ENCODE measurements at places on chromosomes 2 and 18.
A peak's percentile ranks its signal among the peaks of the same experiment; 100 is the strongest.

GRCh38 chr2:23904692-23905091 lies 22.2 kb downstream of the ATAD2B start:
- DNase-seq, result no peak

DNA sequence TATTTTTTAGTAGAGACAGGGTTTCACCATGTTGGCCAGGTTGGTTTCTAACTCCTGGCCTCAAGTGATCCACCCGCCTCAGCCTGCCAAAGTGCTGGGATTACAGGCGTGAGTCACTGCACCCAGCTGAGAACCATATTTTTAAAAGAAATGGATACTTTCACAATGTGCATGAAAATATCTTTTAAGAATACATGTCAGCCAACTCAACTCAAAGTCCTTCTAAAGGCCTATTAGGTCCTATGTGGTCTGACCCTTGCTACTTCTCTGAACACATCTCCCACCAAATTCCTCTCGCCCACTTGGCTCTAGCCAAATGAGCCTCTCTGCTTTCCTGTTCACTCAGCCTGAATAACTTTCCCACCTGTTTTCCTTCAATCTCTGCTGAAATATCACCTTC lies 119.6 kb downstream of the MTX2 start:
- DNase-seq, result no peak

DNA sequence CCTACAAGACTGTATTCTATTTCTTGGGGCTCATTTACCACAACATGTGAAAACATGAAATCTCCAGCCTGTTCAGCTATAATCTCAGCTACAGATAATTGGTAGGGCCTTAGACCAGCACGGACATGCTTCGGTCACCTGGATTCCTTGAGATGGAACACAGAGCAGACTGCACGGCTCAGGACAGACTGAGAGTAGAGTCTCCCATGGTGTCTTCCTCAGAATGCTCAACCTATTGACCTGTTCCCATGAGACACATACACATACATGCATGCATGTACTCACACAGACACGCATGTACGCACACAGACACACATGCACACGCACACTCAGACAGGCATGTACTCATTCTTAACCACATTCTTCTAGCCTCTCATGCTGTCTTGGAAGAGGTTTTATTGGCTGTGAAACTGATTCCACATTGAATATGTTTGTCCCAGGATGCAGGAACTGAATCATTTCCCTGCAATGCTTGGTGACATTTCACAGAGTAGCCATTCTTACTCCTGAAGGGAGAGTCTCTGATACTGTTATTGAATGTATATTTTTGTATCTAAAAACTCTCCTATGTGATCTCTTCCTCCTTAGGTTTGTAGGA lies 23.5 kb upstream of the BZW1 start:
- no peak for DNase-seq

DNA sequence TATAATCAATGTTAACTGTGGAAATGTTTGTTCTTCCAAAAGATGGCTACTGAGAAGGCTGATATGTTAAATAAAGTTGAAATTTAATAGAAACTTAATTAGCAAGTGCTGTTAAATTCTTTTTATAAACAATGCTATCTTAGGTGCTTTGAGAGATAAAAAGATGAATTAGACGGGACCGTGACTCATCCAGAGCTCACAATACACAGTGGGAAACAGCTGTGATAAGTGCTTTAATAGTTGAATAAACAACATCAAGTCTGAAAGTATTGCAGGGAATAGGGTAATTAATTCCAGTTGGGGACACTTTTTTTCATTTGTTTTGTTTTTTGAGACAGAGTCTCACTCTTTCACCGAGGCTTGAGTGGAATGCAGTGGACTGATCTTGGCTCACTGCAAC lies 85.5 kb upstream of the DTNA start:
- DNase-seq, result peak; percentile 52

DNA sequence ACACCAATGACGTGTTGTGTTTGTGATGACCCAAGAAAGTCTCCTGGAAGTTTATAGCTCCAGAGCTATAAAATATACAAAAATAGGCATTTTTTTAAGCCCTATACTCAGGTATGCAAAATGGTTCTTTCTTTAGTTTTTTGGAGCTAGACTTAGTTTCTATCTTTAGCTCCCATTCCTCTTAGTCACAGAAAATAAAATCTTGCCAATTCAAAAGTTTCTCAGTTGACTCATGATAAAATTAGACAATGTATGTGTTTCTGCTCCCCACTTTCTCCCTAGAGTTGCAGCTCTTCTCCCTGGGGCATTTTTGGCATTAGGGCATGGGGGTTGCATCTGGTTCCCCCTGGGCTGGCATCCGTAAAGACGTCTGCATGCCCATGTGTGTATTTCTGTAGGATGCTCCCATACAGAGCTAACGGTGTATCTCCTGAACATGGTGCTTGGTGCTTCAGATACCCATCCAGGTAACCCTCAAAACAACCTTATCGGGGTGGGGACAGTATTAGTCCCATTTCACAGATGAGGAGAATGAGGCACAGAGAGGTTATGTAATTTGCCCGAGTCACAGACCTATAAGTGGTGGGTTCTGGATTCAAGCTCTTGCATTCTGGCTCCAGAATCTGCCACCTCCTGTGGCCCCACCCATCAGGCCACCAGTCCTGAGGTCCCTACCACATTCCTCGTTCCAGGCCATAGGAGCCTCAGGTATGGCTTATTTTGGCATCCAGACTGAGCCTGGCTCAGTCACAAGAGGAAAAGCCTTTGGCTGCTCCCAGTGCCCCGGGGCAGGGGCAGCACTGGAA lies 43.1 kb upstream of the ASAP2 start:
- DNase-seq, result no peak

DNA sequence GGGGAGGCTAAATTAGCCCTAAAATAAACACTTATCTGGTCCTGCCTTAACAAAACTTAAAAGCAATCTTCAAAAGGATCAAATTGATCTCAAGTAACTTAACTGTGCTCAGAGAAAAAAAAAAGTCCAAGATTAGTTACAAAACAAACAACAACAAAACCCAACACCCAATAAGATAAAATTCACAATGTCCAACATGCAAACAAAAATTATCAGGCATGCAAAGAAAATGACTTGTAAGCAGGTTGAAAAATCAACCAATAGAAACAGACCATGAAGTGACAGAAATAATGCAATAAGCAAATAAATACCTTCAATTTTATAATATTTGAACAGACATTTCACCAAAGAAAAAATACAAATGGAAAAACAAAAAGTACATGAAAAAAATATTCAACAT lies 4.0 kb upstream of the REEP1 start:
- DNase-seq, result no peak

GRCh38 chr2:209331291-209331844 lies 92.5 kb upstream of the MAP2 start:
- peak; percentile 76 for DNase-seq

- DNase-seq, result no peak
These were observed 27.2 kb upstream of the PTPN2 start for GRCh38 chr18:12911025-12911928.

DNA sequence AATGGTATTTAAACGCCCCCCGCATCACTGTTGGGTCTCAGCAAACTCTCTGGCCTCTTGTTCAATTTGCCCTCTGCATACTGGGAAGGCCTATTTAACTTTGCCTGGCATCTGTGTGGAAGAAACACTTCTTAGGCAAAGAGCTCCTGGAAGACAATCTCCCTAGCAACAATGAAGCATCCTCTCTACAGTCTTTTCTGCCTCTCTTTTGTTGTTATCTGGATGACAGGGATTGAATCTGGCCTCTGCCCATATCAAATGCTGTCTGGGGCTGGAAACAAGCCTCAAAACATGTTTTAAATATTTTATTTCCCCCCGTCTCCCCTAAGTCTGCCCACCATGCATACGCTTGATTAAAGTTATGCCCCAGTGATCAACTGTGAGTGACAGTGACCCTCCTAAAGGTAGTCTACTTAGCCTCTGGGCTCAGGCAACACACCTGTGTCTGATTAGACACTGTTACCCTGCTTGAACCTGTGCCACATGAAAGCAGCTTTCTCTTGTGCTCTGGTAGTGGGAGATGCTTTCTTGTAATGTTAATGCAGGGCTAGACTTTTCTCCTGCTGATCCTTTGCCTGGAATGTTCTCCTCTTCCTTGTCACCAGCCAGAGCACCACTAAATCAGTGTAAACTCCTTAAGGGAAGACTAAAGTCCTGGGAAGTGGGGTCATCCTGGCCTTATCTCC lies 34.9 kb downstream of the CDC42EP3 start:
- no peak for DNase-seq

GRCh38 chr2:219968685-219969345 lies 341.4 kb downstream of the SLC4A3 start:
- DNase-seq, result no peak

DNA sequence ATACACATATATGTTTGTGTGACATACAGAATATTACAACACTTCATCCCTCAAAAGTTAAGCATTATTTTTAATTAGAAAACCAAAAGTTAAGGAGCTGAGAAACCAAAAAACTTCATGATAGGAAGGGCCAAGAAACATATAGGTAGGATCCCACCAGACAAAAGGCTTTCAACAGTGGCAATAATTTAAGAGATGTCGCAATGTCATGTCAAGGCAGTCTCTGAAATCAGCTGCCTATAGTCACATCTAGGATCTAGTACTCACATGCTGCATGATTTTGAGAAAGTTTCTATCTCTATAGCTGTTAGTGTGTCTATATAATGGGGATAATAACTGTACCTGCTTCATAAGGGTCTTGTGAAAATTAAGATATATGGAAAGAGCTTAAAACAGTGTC lies 72.7 kb downstream of the SPIRE1 start:
- no peak for DNase-seq

DNA sequence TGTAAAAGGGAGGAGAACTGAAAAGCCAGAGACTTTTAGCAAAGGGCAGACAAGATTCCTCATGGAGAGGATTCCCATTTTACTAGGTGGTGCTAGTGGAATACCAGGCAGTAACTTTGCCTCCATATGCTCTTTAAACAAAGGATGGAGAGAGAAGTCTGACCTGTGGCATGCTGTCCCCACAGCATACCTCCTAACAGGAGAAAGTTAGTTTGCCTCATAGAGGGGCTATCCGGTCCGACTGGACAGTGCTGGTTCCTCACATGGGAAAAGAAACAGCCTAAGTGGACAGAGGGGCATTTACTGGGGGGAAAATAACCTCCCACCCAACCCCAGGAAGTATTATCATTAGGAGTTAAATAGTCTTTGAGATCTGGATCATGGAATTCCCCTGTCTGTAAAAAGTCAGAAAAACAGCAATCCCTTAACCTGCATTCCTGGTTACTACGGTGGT lies 31.6 kb upstream of the GMCL1 start:
- no peak for DNase-seq

GRCh38 chr2:157107877-157108276 lies 149.6 kb upstream of the GALNT5 start:
- peak; percentile 53 for DNase-seq

- DNase-seq, result no peak
These were observed 37.2 kb upstream of the PXDN start for GRCh38 chr2:1781291-1782080.

DNA sequence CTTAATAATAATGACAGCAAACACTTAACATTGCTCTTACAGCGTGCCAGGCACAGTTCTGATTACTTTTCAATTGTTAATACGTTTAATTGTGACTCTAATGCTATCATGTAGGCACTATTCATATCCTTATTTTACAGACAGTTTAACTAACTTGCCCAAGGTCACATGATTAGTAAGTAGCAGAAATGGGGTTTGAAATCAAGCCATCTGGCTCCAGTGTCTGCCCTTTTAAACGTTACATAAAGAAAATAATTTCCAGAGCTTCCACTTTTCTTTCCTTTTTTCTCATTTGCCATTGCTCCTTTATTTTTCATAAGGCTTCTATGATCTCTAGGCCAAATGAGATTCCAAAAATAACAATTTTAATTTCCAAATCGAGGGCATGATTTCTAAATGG lies 50.6 kb upstream of the IKZF2 start:
- DNase-seq, result no peak

DNA sequence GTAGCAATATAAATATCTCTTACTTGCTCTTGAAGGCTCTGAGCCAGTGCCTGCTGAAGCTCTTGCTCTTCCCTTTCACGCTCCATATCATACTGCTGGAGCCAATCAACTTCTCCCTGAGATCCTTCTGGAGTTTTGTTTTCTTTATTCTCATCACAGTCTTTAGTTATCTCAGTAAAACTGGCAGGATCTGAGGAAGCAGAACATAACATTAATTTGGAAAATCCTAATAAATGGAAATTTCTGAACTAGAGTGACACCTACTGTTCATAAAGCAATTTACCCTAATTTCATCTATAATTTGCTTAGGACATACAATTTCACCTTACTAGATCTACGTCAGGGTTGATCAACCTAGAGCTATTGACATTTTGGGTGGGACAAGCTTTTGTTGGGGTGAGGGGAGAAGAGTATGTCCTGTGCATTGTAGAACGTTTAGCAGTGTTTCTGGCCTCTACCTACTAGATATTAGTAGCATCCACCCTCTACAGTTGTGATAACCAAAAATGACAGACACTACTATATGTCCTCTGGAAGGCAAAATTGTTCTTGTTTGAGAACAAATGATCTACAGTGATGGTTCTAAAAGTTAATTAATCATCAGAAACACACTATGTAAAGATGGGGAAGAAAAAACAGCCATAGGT lies 47.2 kb downstream of the VIL1 start:
- no peak for DNase-seq

- no peak for DNase-seq
These were observed 149.0 kb downstream of the MSH2 start for GRCh38 chr2:47551800-47552525.

GRCh38 chr2:58073751-58074150 lies 27.1 kb downstream of the VRK2 start:
- no peak for DNase-seq

DNA sequence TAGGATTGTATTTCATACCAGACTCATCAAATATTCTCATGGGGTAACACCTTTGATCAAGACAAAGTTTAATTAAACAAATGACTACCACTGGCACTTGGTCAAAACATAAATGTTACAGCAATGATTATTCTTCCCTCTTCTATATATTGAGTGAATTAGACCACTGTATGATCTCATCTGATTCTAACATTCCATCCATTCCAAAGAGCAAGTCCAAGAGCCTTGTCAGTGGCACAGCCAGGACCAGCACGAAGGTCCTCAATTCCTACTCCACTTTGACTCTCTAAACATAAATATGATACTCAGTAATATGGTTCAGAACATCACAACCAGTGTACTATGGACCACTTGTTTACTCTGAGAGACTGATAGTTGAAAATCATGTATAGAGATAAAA lies 86.4 kb downstream of the AP1S3 start:
- no peak for DNase-seq

DNA sequence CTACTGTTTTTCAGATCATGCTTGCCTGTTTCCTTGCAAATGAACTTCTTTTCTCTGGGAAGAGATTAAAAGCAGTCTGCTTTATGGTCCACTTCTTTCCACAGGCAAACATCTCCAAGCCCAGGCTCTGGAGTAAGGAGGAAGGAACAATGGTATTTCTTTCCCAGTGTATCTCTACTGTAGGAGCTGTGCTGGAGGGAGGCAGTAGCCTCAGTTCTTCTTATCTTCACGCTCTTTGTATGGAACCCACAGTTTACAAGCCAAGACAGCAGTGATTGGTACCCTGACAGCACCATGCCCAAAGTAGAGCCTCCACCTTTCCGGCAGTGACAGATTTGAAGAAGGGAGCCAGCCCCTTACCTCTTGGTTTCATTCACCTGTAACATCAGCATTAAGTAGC lies 35.2 kb downstream of the SPOPL start:
- DNase-seq, result no peak

- DNase-seq, result no peak
These were observed 15.4 kb downstream of the TEX51 start for GRCh38 chr2:126913881-126914615.

GRCh38 chr2:74225698-74226459 lies 27.5 kb downstream of the MTHFD2 start:
- no peak for DNase-seq
